ENCODE measurements at places on chromosomes 1 and 21.

GRCh38 chr1:70966018-70966638 is 81.5 kb downstream of the PTGER3 start:
- DNase-seq, result no peak

- no peak for DNase-seq
These were observed 174.1 kb downstream of the ACTL8 start for GRCh38 chr1:17929224-17929623.

- DNase-seq, result no peak
These were observed 109.5 kb downstream of the CLDN17 start for GRCh38 chr21:30057108-30057507.

DNA sequence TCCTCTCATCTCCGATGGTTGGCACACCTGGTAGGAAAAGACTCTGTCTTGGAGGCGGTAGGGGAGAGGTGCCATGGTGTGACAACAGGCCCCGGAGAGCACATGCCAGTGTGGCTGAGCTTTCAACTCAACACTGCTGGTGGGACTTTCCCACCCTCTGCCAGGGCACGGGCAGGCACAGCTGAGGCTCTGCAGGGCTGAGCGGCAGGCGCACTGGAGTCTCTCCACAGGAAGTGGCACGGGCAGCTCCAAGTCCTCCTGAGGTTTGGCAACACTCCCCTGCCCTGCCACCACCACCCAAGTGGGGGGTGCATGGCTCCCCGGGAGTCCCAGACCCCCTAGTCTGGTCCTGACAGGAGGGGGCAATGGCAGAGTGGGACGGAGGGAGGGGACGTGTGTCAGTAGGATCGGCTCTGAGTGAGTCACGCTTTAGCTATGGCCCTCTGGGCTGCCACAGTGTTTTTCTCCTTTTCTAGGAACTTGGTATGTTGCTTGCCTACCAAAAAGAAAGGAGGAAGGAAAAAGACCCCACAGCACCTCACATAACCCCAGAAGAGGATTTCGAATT is 27.3 kb upstream of the EVA1B start:
- DNase-seq, result no peak

- no peak for DNase-seq
These were observed 55.7 kb downstream of the GIPC2 start for GRCh38 chr1:78101514-78101913.

- no peak for DNase-seq
These were observed 352.5 kb downstream of the ZNF326 start for GRCh38 chr1:90347366-90347765.

DNA sequence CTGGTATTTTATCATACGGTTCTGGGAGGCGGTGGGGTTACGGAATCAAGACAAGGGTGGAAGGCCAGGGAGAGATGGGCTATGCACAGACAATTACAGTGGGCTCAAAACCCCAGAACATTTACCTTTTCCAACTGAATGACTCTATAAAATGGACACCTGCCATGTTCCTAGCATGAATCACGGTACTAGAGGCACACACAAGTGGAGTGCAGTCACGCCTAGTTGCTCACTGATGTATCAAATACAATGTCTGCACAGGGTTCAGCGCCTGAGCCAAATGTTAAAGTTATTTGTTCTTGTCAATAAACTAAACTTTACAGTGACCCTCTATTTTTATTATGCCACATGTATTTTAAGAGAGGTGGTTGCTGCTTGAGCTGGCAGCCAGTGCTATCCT is 121.4 kb downstream of the ATG4C start:
- no peak for DNase-seq

GRCh38 chr1:28132171-28133167 is 44.0 kb downstream of the PTAFR start:
- no peak for DNase-seq

GRCh38 chr1:17907999-17908398 is 152.9 kb downstream of the ACTL8 start:
- DNase-seq, result no peak

DNA sequence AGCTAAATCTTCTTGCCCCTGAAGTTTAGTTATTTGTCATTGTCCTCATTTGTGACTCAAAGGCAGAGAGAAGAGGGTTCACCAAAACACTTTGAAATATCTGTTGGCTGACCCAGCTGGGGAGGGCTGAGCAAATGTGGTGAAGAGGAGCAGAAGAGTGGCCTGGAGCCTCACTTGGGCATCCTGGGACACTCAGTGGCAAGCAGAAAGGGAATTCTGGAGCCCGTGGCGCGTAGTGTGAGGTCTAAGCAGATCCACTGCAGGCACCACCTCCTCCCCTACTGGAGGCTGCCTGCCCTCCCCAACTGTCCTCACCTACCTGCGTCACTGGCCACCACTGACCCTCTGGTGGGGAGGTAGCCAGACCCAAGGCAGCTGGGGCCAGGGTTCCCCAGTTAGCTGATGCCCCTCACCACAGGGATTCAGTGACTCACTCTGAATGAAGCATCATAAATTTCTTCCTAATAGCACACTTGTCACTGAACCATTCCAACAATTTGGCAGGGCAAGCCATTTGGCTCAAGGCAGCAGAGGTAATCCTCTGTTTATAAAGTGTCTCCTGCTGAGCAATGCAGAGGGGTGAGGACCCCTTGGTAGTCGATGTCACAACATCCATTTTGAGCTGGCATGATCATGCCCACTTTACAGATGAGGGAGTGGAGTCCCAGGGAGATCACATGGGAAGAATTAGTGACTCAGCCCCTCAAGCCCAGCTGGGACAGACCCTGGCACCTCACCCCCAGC is 80.3 kb downstream of the NENF start:
- DNase-seq, result no peak

DNA sequence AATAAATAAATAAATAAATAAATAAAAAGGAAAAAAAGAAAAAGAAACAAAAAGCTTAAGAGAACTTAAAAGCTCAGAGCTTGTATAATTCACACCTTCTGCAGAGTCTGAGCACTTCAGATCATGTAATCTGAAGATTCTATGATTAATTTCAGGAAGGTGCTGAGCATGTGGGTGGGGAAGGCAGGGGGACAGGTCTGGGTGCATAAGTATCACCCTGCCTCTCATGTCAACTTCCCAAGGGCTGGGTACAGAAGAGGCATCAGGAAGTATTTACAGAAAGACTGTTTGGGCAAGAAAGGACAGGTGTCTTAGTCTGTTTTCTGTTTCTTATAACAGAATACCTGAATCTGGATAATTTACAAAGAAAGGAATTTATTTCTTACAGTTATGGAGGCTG is 20.4 kb upstream of the PADI2 start:
- no peak for DNase-seq

DNA sequence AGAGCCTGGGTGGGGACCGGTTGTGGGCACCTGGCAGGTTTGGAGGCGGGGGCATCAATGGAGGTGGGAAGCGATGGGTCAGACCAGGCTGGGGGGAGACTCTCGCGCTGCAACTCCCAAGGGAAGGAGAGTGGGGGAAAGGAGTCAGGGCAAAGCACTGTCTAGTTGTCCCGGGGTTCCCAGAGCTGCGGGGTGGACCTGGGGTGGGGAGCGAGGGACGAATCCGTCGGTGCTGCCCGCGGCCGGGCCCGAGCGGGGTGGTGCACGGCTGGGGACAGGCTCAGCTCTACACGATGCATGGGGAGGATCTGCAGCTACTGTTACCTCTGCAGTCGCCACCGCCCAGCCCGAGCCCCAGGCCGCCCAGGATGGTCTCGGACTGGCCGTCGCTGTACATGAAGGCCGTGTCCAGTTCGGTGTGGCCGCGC is 427 bp downstream of the AKR7A2 start:
- DNase-seq, result no peak

DNA sequence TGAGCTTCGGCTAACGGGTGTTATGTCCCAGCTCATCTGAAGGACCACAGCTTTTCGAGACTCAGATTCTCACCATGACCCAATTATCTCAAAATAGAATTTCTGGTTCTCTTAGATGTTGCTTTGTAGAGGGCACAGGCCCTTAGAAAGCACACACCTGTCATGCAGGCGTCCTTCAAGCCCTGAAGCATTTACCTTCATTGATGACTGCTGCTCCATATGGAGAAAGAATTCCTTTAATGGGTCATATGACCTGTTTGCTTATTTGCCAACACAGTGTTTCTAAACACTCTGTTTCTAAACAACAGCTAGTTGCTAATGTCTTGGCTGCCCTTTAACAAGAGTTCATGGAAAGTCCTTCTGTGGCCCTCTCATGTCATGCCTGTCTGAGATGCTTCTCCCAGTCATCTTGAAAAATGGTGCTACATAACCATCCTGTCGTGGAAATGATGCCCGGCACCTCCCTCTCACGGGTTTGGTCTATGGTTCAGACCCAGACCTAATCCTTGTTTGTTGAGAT is 495.7 kb downstream of the KIF26B start:
- DNase-seq, result no peak

DNA sequence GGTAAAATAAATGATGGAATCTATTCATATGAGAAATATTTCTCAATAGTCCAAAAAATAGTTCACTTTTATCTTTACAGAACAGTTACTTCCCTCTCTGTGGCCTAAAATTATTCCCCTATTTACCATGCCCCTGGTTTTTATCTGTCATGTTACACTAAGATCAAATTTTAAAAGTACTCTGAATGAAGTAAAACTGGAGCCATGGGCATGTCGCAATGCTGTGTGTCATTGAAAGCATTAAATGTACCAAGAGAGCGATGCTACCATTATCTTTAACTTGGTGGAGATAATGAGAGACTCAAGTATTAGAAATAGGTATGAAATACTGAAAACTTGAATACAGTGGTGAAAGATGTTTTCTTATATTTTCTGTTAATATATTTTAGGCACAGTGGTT is 146.2 kb downstream of the KCNT2 start:
- DNase-seq, result no peak

- DNase-seq, result no peak
These were observed 3.9 kb downstream of the RCC1 start for GRCh38 chr1:28509705-28510272.

DNA sequence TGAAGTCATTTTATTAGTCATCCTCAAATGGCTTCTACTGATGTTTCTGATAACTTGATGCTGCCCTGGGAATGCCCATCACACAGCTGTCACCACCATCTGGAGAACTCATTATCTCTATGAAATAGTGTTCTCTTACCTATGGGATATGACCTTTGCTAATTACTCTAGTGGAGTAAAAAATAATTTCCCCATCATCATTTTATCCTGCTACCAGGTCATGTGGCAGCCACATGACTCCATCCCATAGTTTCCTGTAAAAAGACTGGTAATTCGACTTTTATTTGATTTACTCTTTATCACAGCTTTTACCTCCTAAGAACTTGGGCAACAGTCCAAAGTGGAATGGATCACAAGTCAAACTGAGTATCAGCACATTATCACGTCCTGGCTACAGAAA is 76.1 kb upstream of the USP25 start:
- DNase-seq, result no peak

DNA sequence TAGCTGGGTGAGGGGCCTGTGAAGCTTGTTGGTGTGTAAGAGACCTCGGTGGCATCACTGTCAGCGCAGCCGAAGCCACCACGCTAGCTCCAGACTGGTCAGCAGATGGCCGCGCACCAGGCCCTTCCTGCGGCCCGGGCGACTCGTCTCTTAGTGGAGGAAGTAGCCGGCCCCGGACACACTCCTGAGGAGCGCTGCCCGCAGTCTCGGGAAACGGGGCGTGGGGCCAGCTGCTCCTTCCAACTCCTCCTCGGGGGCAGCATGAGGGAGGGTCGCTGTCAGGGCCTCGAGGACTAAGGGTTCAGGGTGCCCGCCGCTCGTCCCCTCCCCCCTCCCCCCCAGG is 20.4 kb downstream of the H3-3A start:
- no peak for DNase-seq

- no peak for DNase-seq
These were observed 40.3 kb downstream of the PLEKHA6 start for GRCh38 chr1:204319462-204319861.

DNA sequence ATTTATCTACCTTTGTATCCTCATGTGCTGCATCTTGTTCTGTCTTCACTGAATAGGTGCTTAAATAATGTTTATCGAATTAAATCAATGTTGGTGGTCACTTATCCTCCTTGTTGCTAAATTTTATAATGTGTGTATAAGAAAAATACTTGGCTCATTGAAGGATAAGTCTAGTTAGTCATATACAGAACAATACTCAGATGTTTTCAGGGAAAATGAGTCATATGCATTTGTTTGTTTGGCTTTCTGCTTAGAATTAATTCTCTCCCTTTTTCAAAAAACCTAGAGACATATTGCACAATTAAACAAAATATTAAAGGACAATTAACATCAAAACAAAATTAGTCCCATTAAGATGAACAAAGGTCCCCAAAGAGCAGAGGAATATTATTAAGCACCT is 89.0 kb downstream of the UBE2U start:
- DNase-seq, result no peak

DNA sequence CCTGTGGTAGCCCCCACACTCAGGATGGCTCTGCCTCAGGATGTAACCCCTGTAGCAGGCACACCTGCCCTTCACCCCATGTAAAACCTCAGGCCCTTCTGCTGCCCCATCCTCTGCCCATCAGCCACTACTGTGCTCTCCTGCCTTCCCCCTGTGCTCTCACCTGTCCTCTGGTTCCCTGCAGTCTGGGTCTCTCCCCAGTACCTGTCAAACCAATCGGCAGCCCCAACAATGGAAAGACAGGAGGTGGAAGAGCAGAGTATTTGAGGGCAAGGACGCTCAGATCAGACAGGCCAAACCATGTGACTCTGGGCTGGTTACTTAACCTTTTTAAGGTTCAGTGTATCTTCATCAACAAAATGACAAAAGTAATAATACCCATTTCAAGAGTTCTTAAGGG is 30.9 kb downstream of the SMIM12 start:
- no peak for DNase-seq

DNA sequence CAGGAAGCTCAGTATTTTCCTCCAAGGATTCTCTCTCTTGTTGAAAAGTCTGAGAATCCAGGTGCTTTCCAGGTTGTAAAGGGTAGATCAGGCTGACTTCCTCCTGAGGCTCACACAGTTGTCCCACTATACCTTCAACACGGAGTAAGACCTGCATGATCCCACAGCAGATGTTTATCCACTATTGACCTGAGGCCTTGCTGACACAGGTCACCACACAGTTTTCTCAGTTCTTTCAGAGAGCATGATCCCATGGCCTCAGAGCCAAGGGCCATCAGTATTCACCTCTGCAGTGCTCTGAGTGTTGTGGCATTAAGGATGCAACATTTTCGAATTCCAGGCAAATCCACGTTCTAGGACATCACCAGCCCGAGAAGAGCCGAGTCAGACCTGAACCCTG is 60.5 kb upstream of the ABCD3 start:
- no peak for DNase-seq

- DNase-seq, result no peak
These were observed 22.8 kb downstream of the NEK7 start for GRCh38 chr1:198179556-198179981.

GRCh38 chr1:14901371-14901954 is 252.1 kb upstream of the TMEM51 start:
- no peak for DNase-seq

- DNase-seq, result no peak
These were observed 106.8 kb downstream of the ZBTB18 start for GRCh38 chr1:244157731-244158438.

- no peak for DNase-seq
These were observed 244.5 kb downstream of the NEGR1 start for GRCh38 chr1:72037745-72038343.

- DNase-seq, result no peak
These were observed 439.4 kb downstream of the GPATCH2 start for GRCh38 chr1:217191441-217191840.
